ENCODE measurements at places on chromosomes 2 and 18.

- DNase-seq = no peak
These were observed 107.6 kb downstream of the PRPF40A start for GRCh38 chr2:152609699-152610098.

DNA sequence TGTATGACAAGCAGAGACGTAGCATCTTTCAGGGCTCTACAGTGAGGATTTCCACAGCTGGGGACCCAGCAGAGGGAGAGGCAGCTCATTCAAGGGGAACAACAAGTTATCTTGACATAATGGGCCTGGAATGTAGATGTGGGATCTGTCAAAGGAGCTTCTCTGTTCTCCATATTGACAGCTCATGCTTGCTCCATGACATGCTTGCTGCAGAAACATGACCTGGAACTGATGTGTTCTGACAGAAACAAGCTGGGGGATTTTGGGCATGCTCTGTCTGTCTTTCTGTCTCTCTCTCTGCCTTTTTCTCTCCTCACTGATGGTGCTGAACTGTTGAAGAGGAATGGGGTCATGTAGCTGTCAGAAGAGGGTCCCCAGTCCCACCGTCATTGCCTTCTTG is 79.6 kb downstream of the MMADHC start:
- DNase-seq = no peak

DNA sequence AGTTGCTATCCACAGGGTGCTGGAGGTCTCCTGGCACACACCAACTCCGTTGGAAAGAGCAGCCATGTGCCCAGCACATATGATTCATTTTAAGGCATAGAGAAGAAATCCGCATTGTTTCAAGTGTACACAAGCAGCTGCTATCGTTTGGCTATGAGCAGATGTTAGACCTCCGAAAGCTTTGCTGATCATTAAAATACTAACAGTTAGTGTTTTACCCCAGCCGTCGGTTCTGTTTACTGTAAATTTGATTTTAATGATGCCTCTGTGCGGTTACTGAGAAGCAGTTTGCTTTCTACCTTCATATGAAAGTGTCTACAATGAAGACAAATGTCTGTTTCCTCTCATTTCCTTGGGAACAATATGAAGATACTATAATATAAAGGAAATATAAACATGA is 154.9 kb downstream of the PTGR3 start:
- DNase-seq = no peak

DNA sequence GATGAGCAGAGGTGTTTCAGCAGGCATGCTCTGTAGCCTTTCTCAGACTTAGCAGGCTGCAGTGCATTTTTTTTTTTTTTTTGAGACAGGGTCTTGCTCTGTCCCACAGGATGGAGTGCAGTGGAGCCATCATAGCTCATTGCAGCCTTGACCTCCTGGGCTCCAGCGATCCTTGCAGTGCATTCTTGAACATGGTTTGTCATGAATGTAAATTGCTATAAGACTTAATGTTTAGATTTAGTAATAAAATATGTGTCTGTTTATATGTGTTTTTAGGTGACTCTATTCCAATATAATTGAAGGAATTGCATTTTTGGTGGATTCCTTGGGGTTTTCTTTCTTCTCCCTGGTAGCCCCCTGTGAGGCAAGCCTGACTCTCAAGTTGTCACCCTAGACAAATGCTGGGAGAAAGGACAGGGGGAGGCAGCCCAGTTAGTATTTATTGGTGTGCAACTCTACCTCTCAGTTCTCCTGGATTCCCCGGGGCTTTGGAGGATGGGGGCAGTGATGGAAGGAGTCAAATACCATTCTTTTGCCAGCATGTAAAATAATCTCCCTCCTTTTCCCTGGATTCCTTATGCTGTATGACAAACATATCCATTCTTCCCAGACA is 22.7 kb downstream of the LYPD6B start:
- no peak for DNase-seq

GRCh38 chr18:37552286-37552685 is 13.3 kb downstream of the CELF4 start:
- DNase-seq = no peak

- no peak for DNase-seq
These were observed 53.7 kb downstream of the APLF start for GRCh38 chr2:68521037-68521436.

DNA sequence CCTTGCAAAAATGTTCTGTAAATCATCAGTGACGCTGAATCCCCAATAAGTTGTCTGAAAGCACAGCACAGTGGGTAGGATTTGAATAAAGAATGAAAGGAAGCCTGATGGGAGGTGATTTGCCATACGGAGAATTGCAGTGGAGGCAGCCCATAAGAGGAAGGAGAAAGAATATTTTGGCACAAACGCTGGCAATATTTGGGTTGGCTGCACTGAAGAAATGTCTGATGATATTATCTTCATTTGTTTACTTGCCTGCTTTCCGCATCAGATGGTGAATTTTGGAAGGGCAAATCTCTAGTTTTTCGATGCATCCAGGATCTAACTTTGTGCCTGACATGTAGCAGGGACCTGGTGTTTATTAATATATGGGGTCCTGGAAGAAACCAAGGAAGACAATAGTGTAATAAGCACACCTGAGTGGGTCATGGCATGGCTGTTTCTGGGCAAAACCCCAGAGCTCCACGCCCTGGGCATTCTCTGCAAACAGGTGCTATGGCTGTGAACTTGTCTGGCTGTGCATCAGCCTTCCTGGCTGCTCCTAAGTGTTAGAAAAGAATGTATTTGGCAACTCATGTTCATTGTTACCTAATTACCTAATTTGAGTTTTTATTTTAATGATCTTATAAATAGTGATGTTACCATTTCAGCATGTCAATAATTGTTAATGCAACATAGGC is 5.9 kb downstream of the GALR1 start:
- no peak for DNase-seq

DNA sequence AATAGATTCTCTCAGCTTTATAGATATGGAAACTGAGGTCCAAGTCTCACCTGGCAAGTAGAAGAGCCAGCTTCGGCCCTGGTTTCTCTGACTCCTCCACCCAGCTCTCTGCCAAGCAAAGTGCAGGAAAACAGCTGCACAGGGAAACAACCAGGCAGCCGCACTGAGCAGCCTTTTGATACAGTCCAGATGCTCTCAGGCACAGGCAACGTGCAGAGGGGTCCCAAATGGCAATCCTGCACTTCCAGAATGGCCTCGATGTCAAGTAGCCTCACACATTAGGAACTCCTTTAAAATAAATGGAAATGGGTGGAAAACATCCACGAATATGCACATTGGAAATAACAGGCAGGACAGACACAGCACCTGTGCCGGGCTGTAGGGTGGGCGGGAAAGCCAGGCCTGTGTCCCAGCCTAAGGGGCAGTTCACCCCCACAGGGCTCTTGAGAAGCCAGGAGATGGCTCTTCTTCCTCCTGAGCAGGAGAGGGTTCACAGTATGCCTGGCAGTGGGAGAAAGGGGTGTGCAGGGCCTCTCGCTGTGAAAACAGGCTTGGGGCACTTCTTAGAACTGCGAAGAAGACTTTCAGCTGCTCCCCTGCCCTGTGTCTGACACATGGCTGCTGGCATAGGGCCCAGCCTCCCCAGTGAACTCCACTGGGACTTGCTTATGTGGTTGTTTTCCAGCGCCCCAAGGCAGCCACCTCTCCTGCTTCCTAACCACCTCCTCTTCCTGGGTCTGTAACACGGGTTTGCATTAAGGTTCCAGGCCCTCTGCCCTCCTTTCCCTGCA is 63.9 kb upstream of the TUBA3E start:
- DNase-seq = no peak

All from suppressor macrophage treated with lipopolysaccharide for 4 hours (primary cell).